ENCODE measurements at places on chromosomes 6 and 20.

- DNase-seq, result no peak
These were observed 13.6 kb upstream of the CEP85L start for GRCh38 chr6:118665011-118665410.

DNA sequence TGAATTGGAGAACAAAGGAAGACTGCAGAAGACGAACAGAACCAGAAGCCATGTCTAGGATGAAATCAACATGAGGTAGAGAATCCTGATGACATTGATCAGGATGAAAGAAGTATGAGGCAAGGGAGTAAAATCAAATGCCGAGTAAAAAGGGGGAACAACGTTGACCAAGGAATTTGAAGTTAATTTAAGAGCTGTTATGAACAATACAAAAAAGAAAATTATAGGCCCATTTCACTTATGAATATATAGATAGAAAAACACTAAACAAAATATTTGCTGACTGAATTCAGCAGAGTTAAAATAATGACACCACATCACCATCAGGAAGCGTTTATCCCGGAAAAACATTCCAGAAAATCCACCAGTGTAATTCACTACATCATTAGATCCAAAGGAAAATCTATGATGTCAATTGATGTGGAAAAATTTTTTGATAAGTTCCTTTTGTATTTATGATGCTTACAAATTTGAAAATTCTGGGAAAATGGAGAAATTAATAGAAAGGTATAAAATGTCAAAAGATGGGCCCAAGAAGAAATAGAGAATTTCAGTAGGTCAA lies 8.1 kb upstream of the CCN5 start:
- no peak for DNase-seq

GRCh38 chr20:16526433-16527380 lies 46.5 kb downstream of the KIF16B start:
- DNase-seq, result no peak

DNA sequence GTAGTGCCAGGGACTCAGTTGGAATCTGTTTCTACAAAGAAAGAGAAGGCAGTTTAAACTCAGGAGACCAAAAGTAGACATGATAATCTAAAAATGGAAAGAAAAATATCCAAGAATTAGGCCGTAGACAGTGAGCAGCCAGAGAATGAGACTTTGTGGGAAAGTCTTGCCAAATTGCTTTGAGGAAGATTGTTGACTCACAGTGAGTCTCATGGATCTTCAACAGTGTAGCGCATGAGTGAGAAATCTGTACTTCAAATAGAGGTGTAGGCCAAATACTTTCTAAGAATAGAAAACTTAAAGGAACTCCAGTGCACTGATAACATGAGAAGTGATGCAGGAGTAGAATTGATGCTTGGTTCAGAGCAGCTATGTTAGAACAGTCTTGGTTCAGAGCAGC lies 284.5 kb downstream of the HTR1B start:
- DNase-seq, result peak; percentile 13

GRCh38 chr6:43734294-43734665 lies 35.7 kb upstream of the VEGFA start:
- DNase-seq, result no peak

GRCh38 chr20:25271486-25272222 lies 23.8 kb downstream of the PYGB start:
- DNase-seq, result no peak

Data from GM04504 (cell line).